ENCODE measurements at places on chromosomes 2 and 18.

DNA sequence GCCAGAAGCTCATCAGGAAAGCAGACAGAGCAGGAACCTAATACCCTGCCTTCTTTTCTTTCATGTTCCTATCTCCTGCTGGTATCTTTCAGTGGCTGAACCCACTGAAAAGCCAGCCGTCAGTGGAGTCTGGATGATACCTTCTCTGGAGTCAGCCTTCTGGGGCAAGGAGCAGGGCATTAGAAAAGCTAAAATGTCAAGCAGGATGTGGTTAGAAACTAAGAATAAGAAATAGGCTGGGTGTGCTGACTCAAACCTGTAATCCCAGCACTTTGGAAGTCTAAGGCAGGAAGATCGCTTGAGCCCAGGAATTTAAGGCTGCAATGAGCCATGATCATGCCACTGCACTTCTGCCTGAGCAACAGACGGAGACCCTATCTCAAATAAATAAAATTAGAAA lies 642.0 kb upstream of the FSHR start:
- DNase-seq = peak; percentile 56

- DNase-seq = no peak
Measured at GRCh38 chr2:232528746-232529460, 2.9 kb downstream of the CHRND start.

DNA sequence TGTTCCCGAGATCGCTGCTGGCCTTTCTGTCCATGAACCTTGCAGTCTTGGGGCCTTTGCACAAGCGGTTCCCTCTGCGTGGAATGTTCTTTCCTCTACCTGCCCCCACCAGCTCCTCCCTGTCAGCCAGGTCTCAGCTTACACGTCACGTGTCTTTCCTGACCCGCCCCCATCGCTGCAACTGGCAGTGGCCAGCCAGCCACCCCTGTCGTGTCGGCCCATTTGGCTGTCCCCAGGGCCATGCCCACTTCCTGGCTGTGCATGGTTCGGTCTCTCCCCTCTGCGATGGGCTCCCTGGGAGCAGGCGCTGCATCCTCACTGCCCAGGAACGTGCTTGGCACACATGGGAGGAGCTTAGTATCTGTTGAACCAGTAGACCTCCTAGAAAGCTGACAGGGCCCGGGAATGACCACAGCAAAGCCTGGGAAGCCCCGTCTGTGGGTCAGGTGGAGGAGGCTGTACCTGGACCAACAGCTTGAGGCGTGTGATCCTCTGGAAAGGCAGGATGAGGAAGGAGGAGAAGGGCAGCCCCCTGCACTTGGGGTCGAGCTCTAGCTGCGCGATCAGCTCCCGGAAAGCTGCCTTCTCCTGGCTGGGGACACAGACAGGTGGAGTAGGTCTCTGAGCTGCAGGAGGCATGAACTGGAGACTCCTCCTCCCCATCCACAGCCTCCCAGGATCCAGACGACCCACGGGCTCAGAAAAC lies 21.0 kb downstream of the SNORC start:
- no peak for DNase-seq

- DNase-seq = no peak
Measured at GRCh38 chr2:157271590-157272203, 14.2 kb downstream of the GALNT5 start.

DNA sequence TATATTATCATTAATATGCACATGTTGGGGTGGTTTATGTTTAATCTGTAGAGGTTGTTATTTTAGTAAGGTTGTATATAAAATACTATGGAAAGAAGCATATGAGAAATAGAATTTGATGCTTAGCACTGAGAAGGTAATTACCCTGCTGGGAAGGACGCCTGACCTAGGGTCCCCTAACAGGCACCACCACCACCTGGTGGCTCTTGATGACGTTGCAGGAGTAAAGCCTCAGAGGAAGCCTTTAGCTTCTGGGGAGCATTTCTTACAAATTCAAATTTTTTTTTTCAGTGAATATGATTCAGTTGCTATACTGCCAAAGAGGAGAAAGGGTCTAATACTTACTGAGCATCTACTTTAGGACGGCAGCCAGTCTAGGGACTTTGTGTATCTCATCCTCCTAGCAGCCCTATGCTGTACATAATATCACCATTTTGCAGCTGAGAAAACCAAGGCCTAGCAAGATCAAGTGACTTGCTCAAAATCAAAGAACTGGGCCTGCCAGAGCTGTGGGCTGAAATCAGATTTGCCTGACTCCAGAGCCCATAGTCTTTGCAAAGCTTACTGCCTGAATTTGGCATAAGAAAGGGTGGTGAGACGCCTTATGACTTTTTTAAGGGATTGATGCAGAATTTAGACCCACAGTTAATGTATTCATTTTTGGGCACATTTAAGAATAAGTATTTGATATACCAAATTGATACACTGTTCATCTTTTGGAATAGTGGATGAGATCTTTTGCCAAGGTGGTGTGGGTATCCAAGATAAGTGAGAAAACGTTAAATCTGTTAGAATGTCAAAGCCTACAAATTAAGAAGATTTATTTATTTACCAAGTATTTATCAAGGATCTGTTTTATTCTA lies 78.8 kb upstream of the GAREM1 start:
- DNase-seq = peak; percentile 52

DNA sequence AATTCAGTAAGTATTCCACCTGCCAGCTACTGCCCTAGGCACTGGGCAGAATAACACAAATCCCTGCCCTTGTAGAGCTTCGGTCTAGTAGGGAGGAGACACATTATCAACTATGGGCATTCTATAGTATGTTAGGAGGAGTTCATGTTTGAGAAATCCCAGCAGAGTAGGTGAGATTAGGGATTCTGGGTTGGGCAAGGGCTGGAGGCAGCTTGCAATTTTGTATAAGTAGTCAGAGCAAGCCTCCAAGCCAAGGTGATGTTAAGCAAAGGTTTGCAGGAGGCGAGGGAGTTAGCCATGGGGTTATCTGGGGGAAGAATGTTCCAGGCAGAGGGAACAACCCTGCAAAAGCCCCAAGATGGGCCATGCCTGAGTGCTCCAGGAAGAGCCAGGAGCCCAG lies 187.9 kb upstream of the HS6ST1 start:
- no peak for DNase-seq

All from retinal pigment epithelial cell (primary cell).